ENCODE measurements at places on chromosomes 16 and 17.

GRCh38 chr16:8807189-8807588, 9.6 kb downstream of the PMM2 start:
- no peak for DNase-seq

DNA sequence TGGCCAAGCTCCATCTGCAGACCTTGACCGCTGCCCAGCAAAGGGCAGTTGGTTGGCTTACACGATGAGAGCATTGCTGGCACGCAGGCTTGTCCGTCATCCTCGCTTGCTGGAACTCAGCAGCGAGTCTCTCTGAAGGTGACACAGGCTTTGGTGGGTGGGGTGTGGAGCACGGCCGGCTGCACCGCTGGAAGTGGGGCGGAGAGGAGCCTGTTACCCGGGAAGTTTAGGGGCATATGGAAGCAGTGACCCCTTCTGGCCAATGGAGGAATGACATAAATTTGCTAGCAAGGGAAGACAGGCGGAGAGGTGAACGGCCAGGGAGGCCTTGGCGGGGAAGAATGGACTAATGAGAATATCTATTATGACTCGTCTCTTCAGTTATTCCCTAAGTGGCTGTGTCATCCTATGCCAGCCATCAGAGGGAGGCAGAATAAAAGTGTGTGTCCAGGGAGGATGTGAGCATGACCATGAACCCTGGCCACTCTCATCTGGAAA, 65.9 kb upstream of the SDK2 start:
- DNase-seq = no peak

DNA sequence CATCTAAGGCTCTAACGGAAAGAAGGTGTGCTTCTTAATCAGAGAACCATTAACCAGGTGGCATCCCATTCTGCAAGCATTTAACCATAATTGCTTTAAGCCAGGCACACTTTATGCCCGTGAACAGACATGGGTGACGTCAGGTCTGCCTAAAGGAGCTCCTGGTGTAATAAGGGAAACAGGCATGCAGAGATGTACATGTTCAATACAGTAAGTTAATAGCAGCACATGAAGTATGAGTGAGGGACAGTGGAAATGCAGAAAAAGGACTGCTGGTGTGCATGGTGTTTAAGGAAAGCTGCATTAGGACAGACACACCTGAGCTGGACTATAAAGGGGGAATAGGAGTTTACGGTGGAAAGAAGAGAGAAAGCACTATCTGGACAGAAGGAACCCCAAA, 18.6 kb downstream of the DYNLRB2 start:
- DNase-seq = no peak

DNA sequence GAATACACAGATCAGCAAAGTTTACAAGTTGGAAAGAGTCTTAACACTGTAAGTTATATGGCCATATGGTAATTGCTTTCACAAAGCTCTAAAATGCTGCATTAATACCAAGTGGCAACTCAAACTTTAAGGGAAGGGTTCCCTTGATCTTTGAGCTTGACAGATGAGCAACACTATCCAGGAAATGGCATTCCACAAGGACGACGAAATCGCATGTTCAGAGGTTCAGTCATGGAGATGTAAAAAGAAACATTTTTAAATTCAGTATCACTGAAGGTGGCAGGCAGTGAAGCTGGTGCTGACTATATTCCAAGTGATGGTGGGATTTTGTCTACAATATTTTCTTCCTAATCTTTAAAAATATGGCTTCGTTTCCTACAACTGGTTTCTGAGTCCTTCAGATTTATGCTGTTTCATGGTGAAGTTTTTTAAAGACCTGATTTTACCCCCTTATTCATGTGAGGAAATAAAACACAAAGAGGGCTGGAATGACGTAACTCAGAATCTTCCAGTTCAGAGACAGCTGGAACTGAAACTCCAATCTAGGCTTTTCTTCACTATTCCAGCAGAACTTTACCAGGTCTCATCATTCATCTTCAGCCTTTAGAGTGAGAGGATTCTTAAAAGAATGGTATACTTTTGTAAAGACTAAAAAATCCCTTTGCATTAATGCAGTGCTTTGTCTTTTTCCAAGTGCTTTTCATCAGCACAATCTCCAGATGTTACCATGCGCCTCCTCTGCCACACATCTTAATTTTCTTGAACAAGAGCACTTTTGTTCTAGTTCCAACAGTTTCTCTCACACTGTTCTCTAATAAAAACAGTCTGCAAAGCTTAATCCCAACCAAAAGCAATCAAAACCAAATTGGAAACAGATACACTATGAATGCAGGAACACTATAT, 20.2 kb downstream of the CHCT1 start:
- DNase-seq = peak; percentile 45

DNA sequence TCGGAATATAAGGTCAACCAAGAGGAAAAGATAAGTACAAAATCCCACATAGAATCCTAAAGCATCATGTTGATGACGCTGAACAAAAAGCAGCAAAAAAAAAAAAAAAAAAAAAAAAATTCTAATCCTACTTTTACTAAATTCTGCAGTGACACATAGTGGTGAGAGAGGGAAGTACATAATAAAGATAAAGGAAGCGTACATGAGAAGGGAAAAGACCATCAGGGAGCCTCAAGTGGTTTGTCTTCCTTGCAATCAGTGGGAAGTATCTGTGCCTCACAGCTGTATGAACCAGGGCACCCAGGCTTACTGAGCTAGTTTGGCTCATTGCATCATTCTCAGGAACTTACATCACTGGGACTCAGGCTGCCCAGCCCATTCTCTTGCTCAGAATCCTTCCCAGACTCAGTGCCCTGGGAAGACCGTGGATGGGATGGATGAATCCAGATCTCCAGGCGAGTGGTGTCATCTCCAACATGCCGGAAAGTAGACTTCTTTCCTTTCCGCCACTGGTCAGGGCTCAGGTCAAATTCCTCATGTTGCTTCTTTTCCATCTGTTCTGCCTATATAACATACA, 21.2 kb downstream of the SMG6 start:
- peak; percentile 82 for DNase-seq

DNA sequence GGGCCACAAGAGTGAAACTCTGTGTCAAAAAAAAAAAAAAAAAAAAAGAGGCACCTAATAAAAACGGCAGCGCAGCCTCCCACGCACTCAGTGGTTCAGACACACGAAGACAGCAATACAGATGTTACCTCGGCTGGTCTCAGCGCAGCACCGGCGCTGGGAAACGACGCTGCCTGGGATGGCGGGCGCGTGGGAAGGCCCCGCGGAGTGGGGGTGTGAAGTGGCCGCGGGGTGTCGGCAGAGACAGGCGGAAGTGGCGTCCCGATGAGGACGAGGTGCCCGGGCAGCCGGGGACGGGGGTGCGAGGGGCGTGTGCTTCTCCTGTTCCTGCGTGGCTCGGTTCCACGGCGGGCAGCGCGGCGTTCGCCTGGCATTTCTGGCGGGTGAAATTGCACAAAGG, 179.4 kb downstream of the BANP start:
- no peak for DNase-seq

GRCh38 chr16:4522051-4522581, 16.5 kb downstream of the CDIP1 start:
- DNase-seq = peak; percentile 20

DNA sequence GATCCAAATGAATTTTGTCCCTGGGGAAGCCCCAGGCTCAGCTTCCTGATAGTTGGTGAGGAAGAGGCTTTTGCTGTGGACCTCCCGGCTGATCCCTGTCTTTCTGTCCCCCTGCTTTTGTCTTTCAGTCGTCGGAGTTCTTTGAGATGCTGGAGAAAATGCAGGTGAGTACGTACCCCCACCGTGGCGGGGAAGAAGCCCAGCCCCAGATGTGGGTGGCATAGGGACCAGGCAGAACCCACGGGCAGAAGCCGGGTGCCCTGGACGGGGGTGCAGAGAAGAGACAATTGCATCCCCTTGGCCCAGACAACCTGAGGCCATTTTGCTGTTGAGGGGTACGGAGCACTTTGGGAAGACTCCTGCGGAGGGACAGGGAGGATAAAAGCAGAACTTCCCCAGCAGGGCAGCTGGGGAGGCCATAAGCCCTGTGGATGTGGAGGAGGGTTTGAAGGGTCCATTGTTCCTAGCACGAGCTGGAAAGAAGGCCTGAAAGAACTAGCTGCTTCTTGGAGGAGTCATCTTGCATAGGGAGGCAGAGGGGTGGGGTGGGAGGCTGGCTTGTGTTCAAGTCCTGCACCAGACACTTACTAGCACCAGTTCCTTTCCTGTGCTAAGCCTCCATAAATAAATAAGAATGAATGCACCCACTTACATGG, 105.6 kb downstream of the OR1D5 start:
- DNase-seq = no peak

- no peak for DNase-seq
Measured at GRCh38 chr17:36856903-36857381, 80.3 kb upstream of the LHX1 start.

DNA sequence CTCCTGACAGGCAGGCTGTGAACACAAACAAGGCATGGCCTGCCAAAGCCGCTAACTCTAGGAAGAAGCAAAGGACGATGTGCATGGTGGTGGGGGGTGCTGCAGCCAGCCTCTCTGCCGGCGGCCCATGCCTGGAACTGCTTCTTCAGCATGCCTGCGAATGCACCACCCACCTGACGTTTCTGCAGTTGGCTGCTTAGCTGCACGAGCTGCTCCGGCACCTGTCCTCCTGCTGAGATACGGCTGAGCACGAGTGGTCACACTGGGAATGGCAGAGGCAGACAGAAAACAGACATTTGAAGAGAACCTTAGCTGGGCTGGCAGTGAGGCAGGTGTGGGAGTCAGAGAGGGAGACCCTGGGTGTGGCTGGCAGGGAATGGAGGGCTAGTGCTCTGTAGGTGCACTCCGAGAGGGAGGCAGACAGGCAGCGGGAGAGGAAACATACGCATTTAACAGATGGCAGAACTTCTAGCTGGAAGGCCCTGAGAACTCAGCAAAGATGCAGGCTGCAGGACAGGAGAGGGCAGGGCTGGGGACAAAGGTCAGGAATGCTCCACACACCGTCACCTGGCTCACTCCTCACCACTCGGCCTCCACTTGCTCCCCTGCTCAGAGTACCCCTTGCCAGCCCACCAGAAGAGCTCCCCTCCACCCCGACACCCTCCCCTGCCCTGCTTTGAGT, 5.2 kb downstream of the FLCN start:
- no peak for DNase-seq

GRCh38 chr16:17412221-17412620, 58.5 kb downstream of the XYLT1 start:
- DNase-seq = peak; percentile 27

GRCh38 chr17:81583589-81584342, 31.6 kb upstream of the FAAP100 start:
- peak; percentile 41 for DNase-seq

- DNase-seq = no peak
Measured at GRCh38 chr16:2507052-2507659, 6.6 kb upstream of the ATP6V0C start.

DNA sequence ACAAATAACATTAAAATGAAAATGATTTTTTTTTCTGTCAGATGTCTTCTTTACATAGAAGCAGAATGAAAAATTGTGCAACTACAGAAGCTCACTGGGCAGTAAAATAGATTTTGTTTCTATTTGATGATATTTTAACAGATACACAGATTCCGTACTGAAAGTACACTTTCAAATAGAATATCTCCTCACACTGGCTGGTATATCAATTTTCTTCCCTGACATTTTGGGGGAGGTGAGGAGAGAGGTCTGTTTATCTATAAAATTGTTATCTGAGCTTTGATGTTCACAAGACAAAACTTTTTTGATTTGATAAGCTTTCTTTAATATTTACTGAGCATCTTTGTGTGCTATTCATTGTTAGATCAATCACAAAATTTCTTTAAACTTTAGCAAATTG, 124.3 kb upstream of the NACA2 start:
- DNase-seq = no peak

GRCh38 chr17:4583782-4584100, 588 bp upstream of the SMTNL2 start:
- no peak for DNase-seq

DNA sequence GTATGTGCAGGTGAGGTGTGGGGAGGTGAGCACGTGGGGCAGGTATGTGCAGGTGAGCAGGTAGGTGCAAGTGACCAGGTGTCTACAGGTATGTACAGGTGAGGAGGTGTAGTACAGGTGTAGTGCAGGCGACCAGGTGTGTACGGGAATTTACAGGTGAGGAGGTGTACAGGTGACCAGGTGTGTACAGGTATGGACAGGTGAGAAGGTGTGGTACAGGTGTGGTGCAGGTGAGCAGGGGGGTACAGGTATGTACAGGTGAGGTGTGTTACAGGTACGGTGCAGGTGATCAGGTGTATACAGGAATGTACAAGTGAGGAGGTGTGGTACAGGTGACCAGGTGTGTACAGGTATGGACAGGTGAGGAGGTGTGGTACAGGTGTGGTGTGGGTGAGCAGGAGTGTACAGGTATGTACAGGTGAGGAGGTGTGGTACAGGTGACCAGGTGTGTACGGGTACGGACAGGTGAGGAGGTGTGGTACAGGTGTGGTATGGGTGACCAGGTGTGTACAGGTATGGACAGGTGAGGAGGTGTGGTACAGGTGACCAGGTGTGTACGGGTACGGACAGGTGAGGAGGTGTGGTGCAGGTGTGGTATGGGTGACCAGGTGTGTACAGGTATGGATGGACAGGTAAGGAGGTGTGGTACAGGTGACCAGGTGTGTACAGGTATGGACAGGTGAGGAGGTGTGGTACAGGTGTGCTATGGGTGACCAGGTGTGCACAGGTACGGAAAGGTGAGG, 12.8 kb upstream of the DBNDD1 start:
- DNase-seq = peak; percentile 75

DNA sequence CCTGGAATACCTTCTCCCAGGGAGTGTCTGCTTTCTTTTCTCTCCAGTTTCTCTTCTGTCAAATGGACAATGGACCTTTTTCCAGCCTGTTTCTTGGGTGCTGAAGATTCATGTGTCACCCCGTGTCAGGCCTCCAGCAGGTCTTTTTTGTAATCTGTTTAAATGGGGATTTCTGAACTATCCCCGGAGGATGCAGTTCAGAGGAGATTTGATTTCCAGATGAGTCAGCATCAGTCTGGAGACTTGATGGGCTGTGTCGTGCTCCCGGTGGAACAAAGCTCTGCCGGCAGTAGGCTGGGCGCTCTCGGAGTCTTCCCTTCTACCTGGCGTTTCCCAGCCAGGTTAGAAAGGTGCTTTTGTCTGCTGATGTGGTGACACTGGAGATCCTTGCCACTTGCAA, 440.6 kb downstream of the HS3ST3B1 start:
- DNase-seq = peak; percentile 38

GRCh38 chr16:23959072-23959751, 123.4 kb downstream of the PRKCB start:
- DNase-seq = no peak

DNA sequence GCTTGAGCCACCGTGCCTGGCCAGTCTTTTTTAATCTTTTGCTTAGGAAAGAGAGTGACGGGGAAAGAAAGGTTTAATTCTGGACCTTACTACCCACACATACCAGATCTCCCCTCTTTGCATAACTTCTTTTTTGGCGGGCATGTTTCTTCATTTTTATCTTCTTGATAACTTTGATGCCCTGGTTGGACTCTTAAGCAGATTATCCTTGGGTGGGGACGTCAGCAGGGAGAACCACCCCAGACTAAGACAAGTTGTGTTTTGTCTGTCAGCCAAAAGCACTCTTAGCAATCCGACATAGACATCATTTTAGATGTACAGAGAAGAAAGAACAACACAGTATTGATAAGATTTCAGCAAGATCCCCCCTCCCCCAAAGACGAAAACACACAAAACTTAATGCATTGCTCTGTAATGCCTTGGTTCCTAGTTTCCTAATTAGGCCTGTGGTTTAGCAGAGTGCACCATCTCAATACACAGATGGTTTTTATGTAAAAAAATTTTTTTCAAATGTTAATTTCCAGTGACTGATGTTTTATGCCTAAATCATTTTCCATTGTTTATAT, 99.9 kb downstream of the MSI2 start:
- no peak for DNase-seq

- DNase-seq = no peak
Measured at GRCh38 chr16:80862160-80862705, 57.8 kb upstream of the CDYL2 start.
